Peyer's patch (tissue), 4 donors: ENCODE measurements at places on chromosomes 3 and 15. TPM values are rescaled to one million over a fixed set of nuclear protein-coding genes. Genes with fewer than 3 reads are reported as not detected.
A peak's percentile ranks its signal among the peaks of the same experiment; 100 is the strongest.

DNA sequence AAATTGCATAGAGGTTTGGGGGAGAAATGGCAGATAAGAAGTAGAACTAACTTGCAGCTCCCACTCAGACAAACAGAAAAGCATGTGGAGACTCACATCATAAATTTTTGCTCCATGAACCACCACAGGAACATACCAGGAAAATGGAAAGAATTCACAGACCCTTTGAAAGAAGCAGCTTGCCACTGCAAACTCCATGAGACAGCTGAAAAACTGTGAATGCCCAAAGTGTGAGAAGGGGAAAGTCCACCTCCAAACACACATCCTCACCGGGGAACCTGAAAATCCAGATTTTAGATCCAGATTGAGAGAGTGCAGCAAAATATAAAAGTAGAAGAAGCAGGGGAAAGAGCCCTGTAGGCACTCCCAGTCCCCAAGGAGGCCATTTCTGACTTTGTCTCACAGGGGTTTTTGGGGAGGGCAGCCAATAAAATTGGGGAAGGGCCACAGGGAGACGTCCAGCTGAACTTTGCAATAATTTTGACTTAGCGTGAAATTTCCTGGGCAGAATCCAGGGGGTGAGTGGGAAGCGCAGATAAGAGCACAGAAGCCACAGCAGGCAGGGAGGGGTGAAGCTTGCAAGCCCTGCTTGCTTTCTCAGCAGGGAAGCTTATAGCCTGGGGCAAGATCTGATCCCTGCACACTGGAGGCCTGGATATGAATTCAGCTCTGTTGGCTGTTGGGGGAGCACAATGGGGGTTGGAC, 183.4 kb upstream of the UBE2E2 start:
- no peak for DNase-seq
- H3K27ac ChIP-seq: no peak overlapping the region
- H3K27me3 ChIP-seq: no peaks in the 10 kb centered on the region
- no peak overlapping the region for H3K4me3 ChIP-seq
- H3K36me3 ChIP-seq: no peaks in the 10 kb centered on the region
- H3K4me1 ChIP-seq: no peaks in the 10 kb centered on the region

GRCh38 chr3:97656638-97657037, 107.9 kb upstream of the ARL6 start:
- no peak for DNase-seq
- H3K27me3 ChIP-seq: no peaks in the 10 kb centered on the region
- no peak overlapping the region for H3K4me3 ChIP-seq
- H3K36me3 ChIP-seq: no peaks in the 10 kb centered on the region
- no peaks in the 10 kb centered on the region for H3K4me1 ChIP-seq
- H3K27ac ChIP-seq: no peak overlapping the region

DNA sequence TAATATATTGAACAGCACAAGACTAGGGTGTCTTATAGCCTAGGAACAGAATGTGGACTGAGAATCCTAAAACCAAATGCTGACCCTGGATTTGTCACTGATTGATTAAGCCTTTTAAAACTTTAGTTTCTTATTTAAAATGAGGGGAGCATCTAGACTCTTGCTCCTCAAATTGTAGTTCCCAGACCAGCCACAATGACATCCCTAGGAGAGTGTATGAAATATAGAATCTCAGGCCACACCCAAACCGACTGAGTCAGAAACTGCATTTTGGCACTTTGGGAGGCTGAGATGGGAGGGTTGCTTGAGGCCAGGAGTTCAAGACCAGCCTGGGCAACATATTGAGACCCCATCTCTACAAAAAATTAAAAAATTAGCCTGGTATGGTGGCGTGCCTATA, 287.8 kb upstream of the UMPS start:
- DNase-seq: no peak
- no peak overlapping the region for H3K27ac ChIP-seq
- no peaks in the 10 kb centered on the region for H3K36me3 ChIP-seq
- H3K4me3 ChIP-seq: no peak overlapping the region
- H3K27me3 ChIP-seq: no peaks in the 10 kb centered on the region
- no peaks in the 10 kb centered on the region for H3K4me1 ChIP-seq

The HTR3E gene
- total RNA-seq: not detected

- H3K27ac ChIP-seq: no peak overlapping the region
- no peaks in the 10 kb centered on the region for H3K27me3 ChIP-seq
- no peak for DNase-seq
- H3K4me1 ChIP-seq: no peaks in the 10 kb centered on the region
- no peak overlapping the region for H3K4me3 ChIP-seq
- no peaks in the 10 kb centered on the region for H3K36me3 ChIP-seq
Observed at GRCh38 chr15:27958911-27959578, 140.1 kb downstream of the OCA2 start.

GRCh38 chr3:86229086-86229774, 761.7 kb downstream of the VGLL3 start:
- no peak overlapping the region for H3K27ac ChIP-seq
- no peak overlapping the region for H3K4me3 ChIP-seq
- H3K27me3 ChIP-seq: no peaks in the 10 kb centered on the region
- no peak for DNase-seq
- H3K4me1 ChIP-seq: no peaks in the 10 kb centered on the region
- H3K36me3 ChIP-seq: no peaks in the 10 kb centered on the region

The PDZRN3 gene
- total RNA-seq: 24.7 TPM

The SMCO1 gene
- total RNA-seq: not detected

DNA sequence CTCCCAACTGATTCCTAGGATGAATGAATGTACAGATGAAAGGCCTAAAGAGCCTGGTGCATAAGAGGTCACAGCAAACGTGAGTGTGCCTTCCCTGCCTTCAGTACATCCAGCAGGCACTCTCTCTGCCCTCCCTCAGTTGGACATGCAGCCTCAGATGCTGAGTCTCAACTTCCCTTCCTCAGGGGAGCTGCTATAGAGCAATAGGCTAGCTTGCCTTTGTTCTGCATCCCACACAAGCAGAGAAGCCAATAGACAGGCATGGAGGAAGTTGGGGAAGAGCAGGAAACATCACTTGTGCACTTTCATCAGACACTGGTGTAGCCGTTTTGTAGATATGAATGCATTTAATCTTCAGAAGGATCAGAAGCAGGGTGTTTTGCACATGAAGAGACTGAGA, 147.5 kb upstream of the THBS1 start:
- no peaks in the 10 kb centered on the region for H3K4me1 ChIP-seq
- no peak overlapping the region for H3K27ac ChIP-seq
- no peak overlapping the region for H3K4me3 ChIP-seq
- DNase-seq: no peak
- H3K27me3 ChIP-seq: no peaks in the 10 kb centered on the region
- no peaks in the 10 kb centered on the region for H3K36me3 ChIP-seq

GRCh38 chr3:123739754-123740153, 144.4 kb downstream of the MYLK start:
- H3K27ac ChIP-seq: no peak overlapping the region
- H3K4me1 ChIP-seq: no peaks in the 10 kb centered on the region
- DNase-seq: no peak
- no peaks in the 10 kb centered on the region for H3K27me3 ChIP-seq
- peaks cover 6% of the 10 kb centered on the region for H3K36me3 ChIP-seq
- no peak overlapping the region for H3K4me3 ChIP-seq

DNA sequence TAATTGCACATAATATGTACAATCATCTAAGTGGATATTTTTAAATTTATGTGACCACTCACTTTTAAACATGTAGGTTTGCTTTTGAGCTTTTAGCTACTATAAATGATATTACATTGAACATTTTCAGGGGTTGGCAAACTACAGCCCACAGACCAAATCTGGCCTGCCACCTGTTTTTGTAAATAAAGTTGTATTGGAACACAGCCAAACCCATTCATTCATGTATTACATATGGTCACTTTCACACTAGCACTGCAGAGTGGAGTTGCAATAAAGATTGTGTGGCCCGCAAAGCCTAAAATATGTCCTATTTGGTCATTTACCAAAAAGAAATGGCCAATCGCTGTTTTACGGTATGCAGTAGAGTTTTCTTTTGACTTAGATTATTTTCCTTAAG, 21.2 kb downstream of the CMTM7 start:
- no peak overlapping the region for H3K27ac ChIP-seq
- no peaks in the 10 kb centered on the region for H3K36me3 ChIP-seq
- DNase-seq: no peak
- H3K4me1 ChIP-seq: no peaks in the 10 kb centered on the region
- H3K27me3 ChIP-seq: no peaks in the 10 kb centered on the region
- no peak overlapping the region for H3K4me3 ChIP-seq

The ABI3BP gene
- 33.2 TPM for total RNA-seq

The KLF15 gene
- total RNA-seq: 9.1 TPM

DNA sequence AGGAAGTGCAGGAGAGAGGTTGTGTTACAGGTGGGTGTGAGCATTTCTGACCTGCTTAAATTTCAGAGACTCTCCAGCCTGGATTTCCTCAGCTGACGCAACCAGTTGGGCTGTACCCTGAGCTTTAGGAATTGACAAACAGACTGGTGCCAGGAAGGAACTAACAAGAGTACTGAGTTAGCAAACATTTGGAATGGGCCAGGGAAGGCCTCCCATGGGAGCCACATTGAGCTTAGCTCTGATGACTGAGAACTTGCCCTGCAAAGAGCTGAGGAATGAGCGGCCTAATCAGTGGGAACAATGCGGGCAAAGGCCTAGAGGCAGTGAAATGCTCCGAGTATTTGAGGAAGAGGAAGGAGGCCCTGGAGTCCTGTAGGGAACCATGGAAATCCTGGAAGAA, 254.2 kb downstream of the FEZF2 start:
- H3K27ac ChIP-seq: no peak overlapping the region
- no peak for DNase-seq
- no peaks in the 10 kb centered on the region for H3K27me3 ChIP-seq

The ITPKA gene
- total RNA-seq: 95.6 TPM

The CORO2B gene
- total RNA-seq: 9.1 TPM

The SGO1 gene
- total RNA-seq: 4.3 TPM

The GREM1 gene
- 13.3 TPM for total RNA-seq

DNA sequence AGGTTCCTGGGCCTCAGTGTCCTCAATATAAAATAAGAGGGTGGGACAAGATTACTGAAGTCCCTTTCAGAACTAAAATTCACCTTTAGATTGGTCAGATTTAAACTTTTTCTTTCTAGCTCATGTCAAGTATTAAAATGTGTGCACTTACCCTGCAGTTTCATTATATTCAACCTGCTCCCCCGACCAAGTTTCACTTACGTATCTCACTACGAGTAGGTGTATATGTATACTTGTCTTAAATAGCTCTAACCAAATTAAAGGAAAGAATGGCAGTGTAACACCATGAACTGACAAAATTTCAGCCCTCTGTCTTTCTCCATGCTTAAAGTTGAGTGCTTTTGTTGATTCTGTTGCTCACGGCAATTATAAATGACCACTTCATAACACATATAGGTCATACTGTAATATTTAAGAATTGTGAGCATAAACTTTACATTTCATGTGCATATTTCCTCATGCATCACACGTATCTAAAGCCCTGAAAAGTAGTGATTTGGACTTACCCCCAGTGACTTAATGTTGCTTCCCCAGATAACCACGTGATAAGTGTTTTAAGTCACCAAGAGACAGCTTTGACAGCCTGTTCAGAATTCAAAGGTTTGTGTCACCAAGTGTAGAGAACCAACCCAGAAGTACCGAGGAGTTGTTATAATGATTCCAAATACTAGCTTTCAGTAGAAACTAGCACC, 70.0 kb downstream of the PGPEP1L start:
- no peaks in the 10 kb centered on the region for H3K4me1 ChIP-seq
- no peak for DNase-seq
- no peak overlapping the region for H3K27ac ChIP-seq
- no peaks in the 10 kb centered on the region for H3K27me3 ChIP-seq

DNA sequence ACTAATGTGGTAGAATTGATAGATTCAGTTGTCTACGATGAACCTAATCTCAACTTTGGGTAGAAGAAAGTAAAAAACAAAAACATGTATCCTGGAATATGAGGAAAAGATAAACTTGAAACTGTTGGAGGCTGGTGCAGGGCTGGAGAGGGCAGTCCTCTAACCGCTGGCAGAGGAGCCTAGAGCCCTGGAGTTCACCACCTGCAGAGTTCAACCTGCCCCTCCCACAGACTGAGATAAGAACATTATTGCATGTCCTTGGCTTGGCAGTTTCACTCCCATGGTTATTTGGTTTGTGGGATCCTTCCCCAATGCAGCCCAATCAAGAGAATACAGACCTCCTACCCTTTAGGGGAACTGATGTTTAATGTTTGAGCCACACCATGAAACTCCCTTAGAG, 53.2 kb upstream of the GATM start:
- no peaks in the 10 kb centered on the region for H3K4me1 ChIP-seq
- peak overlapping the region; percentile 59 for H3K4me3 ChIP-seq
- peak; percentile 78 for DNase-seq
- H3K27me3 ChIP-seq: no peaks in the 10 kb centered on the region
- peak overlapping the region; percentile 36 for H3K27ac ChIP-seq

- H3K36me3 ChIP-seq: no peaks in the 10 kb centered on the region
- no peak overlapping the region for H3K27ac ChIP-seq
- DNase-seq: no peak
- no peaks in the 10 kb centered on the region for H3K27me3 ChIP-seq
Observed at GRCh38 chr3:100458814-100459213, 33.6 kb upstream of the TMEM45A start.

- no peaks in the 10 kb centered on the region for H3K36me3 ChIP-seq
- H3K4me1 ChIP-seq: no peaks in the 10 kb centered on the region
- DNase-seq: no peak
Observed at GRCh38 chr3:48122504-48122903, 65.7 kb downstream of the CDC25A start.

DNA sequence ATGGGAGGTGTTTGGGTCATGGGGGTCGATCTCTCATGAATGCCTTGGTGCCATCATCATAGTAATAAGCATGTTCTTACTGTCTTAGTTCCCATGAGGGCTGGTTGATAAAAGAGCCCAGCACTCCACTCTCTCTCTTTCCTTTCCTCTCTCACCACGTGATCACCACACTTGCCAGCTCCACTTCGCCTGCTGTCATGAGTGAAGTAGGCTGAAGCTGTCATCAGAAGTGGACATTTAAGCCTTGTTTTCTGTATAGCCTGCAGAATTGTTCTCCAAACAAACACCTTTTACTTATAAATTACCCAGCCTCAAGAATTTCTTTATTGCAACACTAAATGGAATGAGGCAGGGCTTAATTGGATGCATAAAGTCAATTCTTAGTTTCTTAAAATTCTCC, 6.1 kb downstream of the OR5H1 start:
- no peak overlapping the region for H3K27ac ChIP-seq
- H3K4me1 ChIP-seq: no peaks in the 10 kb centered on the region
- H3K27me3 ChIP-seq: no peaks in the 10 kb centered on the region
- DNase-seq: no peak
- no peaks in the 10 kb centered on the region for H3K36me3 ChIP-seq
- H3K4me3 ChIP-seq: no peak overlapping the region

The SERINC4 gene
- total RNA-seq: not detected

The ZNF609 gene
- total RNA-seq: 57.8 TPM

The KNG1 gene
- 0.57 TPM for total RNA-seq

The ANKDD1A gene
- 3.9 TPM for total RNA-seq
